ENCODE measurements at places on chromosomes 1 and 21.

- no peak for DNase-seq
These were observed 735.3 kb upstream of the ADGRL4 start for GRCh38 chr1:79741720-79742421.

- DNase-seq: no peak
These were observed 158.0 kb downstream of the CLIC6 start for GRCh38 chr21:34826836-34827235.

DNA sequence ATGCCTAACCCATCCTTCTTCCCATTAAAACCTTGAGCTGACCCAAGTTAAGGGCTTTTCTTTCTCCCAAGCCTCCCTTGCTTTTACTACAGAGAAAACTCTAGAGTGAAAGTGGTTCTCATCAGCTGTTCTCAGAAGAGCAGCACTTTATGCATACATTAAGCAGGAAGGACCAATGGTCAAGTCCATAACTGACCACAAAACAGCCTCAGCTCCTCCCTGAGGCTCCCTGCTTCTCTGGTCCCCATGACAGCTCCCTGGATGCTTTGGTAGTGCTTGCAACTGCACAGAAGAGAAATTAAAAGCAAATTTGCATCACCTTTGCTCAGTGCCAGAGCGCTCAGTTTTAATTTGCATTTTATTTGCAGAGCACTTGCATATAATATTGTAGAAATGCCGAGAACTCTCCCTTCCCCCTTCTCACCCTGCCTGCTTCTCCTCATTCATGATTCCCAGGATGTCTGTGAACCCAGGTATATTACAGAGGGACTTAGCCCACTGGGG is 56.1 kb downstream of the LMX1A start:
- DNase-seq: no peak

GRCh38 chr1:220681220-220681880 is 8.8 kb upstream of the C1orf115 start:
- DNase-seq: no peak

- DNase-seq: no peak
These were observed 17.3 kb upstream of the DISP3 start for GRCh38 chr1:11461531-11462137.

DNA sequence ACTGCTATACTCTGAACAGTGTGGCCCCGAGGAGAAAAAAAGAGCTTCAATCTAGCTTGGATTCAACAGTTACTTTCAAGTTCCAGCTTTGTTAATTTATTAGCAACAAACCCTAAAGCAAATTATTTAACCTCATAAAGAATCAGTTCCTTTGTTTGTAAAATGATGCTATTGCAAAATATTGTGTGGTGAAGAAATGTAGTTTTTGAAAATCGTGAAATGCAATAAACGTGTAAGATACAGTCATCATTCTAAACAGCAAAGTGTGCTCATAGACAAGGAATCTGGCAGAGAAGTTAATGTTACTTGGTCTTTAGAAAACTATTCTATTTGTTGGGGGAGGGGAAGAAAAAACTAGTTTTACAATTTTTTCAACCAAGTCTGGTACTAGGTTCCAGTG is 297.6 kb upstream of the ADGRL4 start:
- no peak for DNase-seq

DNA sequence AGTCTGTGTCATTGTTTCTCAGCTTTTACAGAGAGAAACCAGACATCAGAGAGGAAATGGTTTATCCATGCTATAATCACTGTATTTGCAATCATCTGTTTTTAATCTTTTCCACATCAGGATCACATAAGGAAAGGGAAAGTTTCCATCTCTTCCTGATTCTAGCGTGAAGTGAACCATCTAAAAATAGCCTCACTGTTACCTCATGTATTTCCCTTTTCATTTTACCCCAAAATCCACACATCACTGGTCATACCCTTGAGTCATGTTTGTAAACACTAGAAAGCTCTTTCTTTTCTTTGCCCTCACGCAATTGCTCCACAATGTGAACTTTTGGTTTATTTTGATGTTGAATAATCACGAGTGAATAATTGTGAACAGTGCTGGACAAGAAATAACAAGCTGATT is 146.0 kb downstream of the PLA2G4A start:
- no peak for DNase-seq

- DNase-seq: peak; percentile 22
These were observed 37.2 kb upstream of the SIM2 start for GRCh38 chr21:36661511-36662309.

DNA sequence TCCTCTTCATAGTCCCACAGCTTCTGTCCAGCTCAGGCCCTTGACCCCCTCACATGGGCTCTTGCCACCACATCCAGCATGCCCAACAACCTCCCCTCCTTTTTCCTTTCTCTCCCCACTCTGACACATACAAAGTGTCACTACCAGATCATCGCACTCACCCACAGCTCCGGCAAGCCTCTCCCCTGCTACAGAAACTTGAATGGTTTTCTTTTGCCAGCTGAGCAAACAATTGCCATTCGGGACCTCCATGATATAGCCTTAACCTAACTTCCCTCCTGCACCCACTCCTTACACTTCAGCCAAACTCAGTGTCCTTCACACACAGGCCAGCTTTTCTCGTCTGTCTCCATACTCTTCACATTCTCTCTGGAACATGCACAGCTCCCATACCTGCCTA is 43.3 kb downstream of the MAB21L3 start:
- no peak for DNase-seq

GRCh38 chr1:198725090-198725489 is 86.2 kb downstream of the PTPRC start:
- no peak for DNase-seq

DNA sequence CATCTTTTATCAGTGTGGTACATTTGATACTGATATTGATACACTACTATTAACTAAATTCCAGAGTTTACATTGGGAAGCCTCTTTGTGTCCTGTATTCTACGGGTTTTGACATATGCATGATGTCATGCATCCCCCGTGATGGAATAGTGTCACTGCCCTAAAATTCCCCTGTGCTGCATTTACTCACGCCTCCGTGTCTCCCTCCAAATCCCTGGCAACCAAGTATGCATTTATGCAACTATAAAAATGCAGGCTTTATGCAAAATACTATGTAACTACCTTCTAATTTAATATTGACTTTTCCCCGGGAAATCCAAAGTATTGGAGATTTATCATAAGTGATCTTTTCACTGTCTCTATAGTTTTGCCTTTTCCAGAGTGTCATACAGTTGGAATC is 453.7 kb upstream of the RUNX1 start:
- DNase-seq: no peak

GRCh38 chr1:94713472-94714141 is 106.5 kb upstream of the SLC44A3 start:
- DNase-seq: peak; percentile 87

DNA sequence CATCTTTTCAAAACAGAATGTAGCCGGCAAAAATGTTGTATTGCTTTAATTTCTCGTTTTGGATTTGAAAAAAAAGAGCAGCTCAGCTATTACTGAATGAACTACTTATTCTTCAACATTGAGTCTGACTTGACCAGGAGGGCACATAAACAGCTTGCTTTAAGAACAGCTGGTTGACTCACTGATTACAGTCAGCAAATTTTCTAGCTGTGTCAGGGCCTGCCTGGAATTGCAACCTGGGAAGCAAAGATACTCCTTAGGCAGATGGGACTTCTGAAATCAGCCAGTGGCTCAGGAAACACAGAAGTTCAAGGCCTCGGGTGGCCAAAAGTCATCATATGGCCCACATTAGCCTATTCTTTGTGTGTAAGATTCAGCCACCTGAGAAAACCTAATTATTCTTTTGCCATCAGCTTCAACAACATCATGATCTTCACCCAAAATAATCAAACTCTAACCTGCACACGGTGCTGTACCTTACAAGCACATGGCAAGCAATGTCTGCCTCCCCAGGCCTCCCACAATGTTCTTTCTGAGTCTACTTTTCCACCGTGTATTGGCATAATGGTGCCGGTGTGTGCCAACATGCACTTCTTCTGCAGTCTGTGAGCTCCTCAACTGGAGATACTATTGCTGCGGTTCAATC is 307.2 kb downstream of the HHIPL2 start:
- DNase-seq: no peak

DNA sequence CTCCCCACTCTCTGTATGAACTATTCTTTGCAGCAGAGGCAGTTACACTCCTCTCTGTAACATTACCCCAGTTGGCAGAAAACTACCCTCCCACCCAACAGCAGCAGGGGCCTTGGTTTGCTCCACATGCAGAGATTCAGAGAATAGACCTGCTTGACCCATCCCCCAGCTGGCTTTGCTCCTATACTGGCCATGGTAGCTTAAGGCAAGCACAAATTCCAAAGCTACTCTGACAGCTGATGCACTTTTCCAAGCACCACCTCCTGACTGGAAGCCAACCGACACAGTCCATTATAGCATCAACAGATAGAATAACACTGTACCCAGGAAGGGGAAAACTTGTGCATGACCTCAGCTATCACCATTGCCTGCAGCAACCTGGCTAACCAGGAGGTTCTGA is 846.5 kb upstream of the NCAM2 start:
- DNase-seq: no peak

DNA sequence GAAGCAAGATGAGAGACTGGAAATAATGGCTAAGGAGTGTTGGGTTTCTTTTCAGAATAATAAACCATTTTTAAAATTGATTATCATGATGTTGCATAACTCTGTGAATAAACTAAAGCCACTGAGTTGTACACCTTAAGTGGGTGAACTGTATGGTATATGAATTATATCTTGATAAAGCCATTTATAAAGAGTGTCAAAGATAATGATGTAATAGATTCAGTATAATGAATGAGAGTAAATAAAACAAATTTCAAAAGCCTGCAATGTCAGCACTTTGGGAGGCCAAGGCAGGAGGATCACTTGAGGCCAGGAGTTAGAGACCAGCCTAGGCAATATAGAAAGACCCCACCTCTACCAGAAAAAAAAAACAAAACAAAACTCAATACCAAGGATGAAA is 16.3 kb downstream of the NSL1 start:
- DNase-seq: no peak

- no peak for DNase-seq
These were observed 514 bp downstream of the FAM43B start for GRCh38 chr1:20552728-20553445.

GRCh38 chr1:45018599-45019230 is 6.7 kb downstream of the UROD start:
- peak; percentile 74 for DNase-seq

- DNase-seq: no peak
These were observed 147.4 kb downstream of the ZNF281 start for GRCh38 chr1:200262326-200262965.

- DNase-seq: no peak
These were observed 17.8 kb upstream of the PGM1 start for GRCh38 chr1:63575340-63575826.

DNA sequence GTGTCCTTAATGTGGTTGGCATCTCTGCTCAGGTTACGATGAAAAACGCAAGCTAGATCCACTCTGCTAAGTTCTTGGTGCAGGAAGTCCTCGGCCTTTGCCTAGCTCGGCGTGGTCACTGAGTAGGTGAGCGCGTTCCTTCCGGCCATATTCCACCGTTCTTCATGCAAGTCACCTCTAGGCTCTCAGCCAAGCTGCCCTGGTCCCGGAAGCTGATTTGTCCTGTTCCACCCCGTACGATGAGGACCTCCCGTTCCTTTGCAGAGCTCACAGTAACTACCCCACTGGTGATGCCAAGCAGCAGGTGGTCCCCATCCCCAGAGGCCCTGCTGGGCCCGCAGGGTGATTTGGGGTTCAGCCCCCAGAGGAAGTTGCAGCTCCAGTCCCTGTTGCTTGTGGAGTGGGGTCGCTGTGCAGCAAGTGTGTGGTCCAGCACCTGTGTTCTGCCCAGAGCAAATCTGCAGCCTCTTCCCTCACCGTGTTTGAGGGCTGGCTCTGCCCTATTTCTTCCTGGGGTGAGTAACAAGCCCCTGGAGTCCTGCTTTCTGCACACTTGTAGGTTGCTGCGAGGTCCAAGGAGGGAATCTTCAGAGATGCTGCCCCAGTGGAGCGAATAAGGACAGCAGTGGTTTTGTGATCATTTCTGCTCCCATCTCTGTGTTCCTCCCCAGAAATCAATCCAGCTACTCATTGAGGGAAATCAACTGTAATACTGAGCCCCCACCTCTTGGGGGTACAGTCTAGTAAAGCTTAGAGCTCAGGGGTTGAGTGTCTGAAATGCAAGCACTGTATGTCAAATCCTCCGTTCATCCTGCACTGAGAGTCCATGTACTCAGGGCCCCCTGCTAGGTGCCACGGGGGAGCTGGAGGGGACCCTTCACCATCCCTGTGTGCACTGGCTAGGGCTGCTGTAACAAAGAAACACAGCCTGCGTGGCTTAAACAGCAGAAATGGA is 2.3 kb downstream of the UMODL1 start:
- DNase-seq: no peak

- no peak for DNase-seq
These were observed 16.1 kb downstream of the IL6R start for GRCh38 chr1:154420961-154421924.

GRCh38 chr1:27658951-27659496 is 13.0 kb downstream of the IFI6 start:
- peak; percentile 39 for DNase-seq

GRCh38 chr1:146039844-146040194 is 18.3 kb upstream of the HJV start:
- no peak for DNase-seq

DNA sequence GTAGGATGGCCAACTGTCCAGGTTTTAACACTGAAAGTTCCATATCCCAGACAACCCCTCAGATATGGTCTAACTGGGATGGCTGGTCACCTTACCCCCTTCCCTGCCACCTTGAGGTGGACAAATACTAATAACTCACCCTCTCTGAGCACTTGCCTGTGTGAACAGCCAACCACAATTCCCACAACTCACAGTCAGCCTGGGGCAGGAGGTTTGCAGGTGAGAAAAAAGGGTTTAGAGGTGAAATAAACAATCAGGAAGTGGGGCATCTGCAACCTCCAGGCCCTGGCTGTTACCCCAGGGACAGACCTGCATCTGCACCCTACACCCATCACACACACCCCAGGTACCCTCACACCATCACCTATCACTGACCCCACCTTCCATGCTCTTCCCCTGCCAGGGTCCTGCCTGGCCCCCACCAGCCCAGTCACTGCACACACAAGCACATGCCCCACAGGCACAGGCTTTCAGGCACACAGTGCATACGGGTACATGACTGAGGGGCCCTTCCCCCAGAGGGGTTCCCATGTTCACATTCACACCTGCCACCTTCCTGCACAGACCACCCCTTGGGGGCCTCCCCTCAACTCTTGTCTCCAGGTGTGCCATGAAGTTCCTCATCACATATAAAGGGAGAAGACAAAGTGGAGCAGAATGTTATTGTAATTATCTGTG is 679.5 kb downstream of the MATN1 start:
- no peak for DNase-seq

DNA sequence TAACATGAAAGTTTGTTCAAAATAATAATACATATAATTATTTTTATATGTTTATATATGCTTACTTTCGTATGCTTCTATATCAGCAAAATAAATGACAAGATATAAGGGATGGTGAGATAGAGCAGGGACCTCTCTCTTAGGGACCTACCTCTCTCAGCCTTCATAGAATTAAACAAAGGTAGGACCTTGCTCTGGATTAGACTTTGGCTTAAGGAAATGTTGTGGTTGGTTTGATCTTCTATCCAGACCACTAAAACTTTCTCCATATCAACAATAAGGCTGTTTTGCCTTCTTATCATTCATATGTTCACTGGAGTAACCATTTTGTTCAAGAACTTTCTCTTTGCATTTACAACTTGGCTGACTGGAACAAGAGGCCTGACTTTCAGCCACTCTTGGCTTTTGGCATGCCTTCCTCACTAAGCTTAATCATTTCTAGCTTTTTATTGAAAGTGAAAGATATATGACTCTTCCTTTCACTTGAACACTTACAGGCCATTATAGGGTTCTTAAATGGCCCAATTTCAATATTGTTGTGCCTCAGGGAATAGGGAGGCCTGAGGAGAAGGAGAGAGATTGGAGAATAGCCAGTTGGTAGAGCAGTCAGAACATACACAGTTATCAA is 14.4 kb downstream of the FRRS1 start:
- DNase-seq: no peak

- DNase-seq: no peak
These were observed 33.9 kb upstream of the PDC start for GRCh38 chr1:186494832-186495271.

Data from testis (tissue), 5 donors.